Keratinocyte (primary cell): ENCODE measurements at places on chromosomes 4 and X.

GRCh38 chrX:99717716-99718115 is 692.4 kb downstream of the PCDH19 start:
- DNase-seq, result no peak

DNA sequence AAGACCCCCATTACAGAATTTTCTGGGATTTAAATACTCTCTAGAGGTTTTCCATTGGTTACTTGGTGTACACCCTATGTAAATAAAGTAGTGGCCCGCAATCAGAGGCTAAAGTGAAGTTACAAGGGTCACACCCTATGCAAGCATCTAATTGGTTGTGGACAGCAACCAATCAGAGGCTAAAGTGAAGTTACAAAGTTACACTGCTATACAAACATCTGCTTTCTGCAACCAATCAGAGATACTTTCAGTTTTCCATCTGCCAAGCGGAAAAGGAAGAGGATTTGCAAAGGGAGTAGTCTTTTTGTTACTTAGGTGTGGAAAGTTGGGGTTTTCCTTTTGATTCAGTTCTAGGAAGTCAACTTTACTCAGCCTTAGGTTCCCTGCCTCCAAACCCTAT is 2.0 kb upstream of the ATRX start:
- DNase-seq, result no peak

DNA sequence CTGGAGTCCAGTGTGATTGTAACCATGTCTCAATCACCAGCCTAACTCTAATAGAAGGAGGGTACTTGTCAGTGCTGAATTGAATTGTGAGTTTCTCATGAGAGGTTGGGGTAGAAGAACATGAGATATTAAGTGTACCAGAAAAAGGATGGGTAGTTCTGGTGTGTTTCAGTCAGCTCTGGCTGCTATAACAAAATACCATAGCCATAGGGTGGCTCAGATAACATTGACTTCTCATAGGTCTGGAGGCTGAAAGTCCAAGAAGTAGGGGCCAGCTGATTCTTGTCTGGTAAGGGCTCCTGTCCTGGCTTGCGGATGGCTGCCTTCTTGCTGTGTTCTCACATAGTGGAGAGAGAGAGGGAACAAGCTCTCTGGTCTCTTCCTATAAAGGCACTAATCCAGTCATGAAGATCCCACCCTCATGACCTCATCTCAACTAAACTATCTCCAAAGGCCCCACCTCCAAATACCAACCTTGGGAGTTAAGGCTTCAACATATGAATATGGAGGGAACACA is 35.6 kb upstream of the STX18 start:
- DNase-seq, result no peak

GRCh38 chr4:178086320-178086719 is 644.1 kb upstream of the AGA start:
- DNase-seq, result no peak

DNA sequence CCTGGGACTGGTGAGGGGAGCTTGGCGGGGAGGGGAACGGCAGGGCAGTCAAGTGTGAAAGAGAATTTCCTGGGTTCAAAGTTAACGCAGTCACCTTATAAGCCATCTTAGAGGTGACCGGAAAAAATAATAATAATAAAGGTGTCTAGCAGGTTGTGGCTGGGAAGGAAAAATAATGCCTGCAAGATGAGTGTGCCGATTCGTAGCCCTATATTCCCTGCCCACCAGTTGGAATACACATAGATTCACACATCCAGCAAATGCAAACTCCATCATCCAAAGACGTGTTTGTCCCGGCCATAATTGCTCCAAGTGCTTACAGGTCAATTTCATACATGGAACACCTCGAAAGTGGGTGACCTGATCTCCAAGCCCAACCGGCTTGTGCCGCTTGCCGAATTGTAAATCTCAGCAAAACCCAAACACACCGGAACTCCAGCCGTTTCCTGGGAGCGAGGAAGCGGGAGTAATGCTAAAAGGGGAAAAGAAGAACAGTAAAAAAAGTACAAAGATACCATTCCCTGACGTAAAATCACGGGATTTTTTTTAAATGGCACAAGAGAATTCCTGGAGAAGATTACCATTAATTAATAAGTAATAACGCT is 1.3 kb upstream of the FAT1 start:
- no peak for DNase-seq

- DNase-seq, result no peak
Observed at GRCh38 chrX:11351375-11352295, 58.4 kb downstream of the AMELX start.

GRCh38 chrX:11059933-11060332 is 51.2 kb upstream of the HCCS start:
- DNase-seq, result no peak

DNA sequence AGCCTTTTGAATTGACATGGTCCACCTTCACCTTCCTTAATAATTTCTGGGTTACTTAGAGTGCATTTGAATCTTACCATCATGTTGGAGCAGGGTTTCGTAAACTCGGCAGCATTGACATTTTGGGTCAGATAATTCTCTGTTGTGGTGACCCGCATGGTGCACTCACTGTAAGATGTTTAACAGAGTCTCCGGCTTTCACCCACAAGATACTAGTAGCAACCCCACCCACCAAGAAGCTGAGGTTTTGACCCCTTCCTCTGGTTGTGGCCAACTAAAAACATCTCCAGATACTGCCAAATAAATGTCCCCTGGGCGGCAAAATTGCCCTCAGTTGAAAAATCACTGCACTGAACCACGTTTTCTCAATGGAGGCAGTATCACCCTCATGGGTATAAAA is 62.7 kb downstream of the CHST7 start:
- no peak for DNase-seq

GRCh38 chrX:155028877-155029291 is 2.2 kb downstream of the FUNDC2 start:
- no peak for DNase-seq

DNA sequence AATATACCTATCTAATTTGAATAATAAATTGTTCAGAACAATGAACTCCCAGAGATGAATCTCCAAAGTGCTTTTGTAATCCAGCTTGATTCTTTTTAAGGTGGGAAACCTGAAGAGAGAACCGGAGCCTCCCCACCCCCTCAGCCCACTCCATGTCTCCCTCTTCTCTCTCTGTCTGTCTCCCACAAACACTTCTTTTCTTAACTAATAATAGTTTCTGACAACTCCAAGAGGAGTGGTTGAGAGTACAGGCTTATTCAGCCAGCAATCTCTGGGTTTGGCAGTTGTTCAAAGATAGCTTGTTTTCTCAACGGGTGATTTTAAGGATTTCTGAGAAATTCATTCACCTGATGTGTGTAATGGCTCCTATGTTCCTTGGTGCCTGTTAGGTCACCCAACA is 23.4 kb downstream of the PPP4R3C start:
- DNase-seq, result no peak

DNA sequence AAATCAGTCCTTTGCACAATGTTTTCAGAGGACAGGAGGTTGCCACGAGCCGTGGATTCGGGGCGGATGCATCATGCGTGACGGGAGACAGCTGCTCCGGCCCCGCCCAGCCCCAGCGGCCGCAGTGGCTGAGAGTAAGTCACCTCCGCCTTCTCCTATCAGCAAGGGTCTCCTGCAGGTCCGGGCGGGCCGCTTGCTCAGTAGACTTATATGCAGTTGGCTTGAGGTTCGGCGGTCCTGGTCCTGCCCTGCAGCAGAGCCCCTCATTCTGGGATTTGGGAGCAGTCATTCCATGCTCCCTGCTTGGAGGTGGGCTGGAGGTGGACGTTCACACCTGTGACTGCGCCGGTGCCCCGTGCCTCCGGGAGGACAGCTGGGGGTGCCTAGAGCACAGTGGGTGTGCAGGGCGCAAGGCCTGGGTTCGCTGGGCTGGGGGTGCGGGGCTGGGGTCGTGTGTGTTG is 86.3 kb upstream of the ADRA2C start:
- DNase-seq, result no peak

- DNase-seq, result no peak
Observed at GRCh38 chrX:19799319-19800182, 87.8 kb downstream of the SH3KBP1 start.
